Putamen (tissue), 1 donor: ENCODE measurements at places on chromosomes 3 and 15.

DNA sequence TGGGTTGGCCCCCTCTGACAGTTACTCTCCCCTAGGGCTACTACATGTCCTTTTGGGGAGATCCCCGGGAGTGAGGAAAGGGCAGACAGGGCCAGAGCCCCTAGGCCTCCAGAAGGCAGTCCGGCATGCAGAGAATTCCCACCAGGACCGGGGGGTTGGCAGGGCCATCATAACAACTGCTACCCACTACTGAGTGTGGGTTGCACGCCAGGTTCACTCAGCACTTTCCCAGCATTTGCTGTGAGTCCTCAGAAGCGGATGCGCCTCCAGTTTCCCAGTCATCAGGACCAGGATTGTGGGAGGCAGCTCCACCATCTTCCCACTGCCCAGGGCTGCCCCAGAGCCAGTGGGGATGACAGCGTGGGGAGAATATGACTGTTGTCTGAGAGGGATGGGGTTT lies 51.2 kb upstream of the HERC1 start:
- no peak for DNase-seq

DNA sequence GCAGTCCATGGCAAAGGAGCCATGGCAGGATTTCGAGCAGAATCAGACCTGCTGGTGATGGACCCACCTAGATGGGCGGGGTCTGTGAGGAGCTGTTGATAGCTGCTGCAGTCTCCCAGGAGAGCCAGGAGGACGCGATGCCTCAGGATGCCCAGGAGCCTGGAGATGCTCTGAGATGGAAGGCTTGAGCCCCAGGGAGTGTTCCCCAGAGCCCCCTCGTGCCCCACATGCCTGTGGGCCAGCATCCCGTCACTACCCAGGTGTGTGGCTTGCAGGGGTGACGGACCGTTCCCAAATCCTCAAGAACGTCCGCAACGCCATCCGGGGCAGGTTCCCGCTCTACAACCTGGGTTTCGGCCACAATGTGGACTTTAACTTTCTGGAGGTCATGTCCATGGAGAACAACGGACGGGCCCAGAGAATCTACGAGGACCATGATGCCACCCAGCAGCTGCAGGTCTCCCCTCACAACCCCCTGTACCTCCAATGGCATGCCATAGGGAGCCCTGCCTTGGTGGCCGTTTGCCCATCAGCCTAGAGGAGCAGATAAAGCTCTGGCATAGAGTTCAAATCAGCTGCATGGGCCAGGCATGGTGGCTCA lies 6.7 kb downstream of the ITIH1 start:
- DNase-seq, result no peak

DNA sequence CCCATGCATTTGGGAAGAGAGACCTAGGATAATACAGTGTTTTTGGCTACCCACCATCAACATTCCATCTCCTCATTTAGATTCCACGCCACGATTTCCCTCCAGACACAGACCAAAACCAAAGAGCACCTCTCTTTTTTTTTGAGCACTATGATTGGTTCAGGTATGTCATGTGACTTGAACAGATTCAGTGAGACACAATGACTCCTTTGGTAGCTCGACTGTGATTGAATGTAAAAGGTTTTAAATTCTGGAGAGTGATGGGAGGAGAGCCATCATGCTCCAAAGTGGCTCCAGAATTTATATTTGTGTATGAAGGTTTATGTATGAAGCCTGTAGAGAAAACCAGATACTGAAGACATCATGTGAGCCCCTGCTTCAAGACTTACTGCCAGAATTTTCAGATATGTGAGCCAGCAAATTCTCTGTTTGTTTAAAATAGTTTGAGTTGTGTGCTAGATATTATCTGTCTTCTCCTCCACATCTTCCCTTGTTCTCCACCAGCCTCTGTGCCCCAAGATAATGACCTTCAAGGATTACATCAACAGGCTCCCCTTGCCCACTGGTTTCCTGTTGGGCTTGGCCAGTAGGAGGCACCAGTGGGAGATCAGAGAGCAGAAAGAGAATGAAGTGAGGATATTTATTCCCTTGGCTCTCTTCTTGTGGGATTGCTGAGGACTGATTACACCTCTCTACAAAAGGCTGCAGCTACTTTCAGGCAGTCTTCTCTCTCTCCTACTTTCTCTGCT lies 12.5 kb downstream of the MYD88 start:
- no peak for DNase-seq

DNA sequence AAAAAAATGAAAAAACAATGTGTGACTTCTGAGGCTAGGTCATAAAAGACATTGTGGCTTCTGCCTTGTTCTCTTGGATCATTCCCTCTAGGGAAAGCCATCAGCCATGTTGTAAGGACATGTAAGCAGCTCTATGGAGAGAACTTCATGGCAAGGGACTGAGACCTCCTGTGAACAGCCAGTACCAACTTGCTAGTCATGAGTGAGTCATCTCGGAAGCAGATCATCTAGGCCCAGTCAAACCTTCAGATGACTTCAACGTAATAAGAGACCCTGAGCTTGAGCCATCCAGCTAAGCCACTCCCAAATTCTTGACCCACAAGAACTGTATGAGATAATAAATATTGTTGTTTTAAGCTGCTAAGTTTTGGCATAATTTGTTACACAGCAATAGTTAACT lies 4.9 kb downstream of the MON1A start:
- DNase-seq, result no peak

DNA sequence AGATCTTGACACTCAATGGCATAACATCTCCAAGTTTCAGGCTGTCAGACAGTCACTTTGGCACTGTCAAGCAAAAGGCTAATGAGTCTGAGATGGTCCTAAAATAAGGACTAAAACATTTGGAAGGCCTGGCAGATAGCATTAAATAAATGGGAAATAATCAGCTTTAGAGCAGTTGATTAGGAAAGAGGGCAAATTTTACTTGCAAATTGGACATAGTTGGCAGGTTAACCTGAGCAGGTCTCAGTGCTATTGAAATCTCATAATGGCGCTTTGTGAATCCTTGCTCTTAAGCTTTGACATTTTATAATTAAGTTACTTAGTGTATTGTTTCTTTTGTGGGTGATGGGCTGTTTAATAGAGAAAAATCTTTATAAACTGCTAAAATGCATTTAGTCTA lies 1003.1 kb upstream of the GBE1 start:
- no peak for DNase-seq

GRCh38 chr3:100759950-100760349 lies 50.7 kb downstream of the TFG start:
- no peak for DNase-seq

DNA sequence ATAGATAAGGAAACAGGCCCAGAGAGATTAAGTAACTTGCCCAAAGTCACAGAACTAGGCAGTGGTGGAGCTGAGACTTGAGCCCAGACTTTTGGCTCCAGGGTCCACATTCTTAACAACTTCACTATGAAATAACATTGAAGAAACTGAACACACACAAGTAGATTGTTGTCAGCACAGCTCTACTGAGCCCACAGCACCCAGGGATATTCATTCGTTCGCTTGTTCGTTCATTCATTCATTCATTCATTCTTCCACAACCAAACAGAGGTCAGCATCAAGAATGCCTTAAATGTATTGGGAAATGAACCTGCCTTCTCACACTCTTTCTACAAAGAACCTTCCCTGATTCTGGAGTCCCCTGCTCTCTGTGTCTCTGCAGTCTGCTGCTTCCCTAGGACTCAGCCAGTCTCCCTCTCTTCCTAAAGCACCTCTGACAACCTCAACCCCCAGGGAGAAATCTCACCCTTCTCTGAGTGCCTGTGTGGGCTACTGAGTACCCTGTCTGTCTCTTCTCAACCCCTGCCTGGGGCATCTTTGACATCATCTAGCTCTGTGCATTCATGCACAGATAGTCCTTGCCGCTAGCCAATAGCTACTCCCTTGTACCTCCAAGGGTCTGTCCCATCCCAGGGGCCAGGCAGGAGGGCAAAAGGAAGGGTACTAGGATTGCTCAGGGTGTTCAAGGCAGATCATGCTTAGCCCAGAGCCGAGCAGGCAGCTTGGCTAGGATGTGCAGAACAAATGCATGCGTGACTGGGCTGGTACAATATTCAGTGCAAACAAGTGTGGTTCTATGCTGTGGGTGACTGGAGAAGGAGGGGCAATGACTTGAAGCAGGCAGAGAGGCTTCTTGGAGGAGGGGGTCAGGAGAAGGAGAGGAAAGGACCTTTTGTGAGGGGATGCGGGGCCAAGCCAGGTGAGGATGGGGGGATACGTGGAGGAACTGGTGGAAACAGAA lies 3.4 kb downstream of the LINGO1 start:
- DNase-seq, result no peak

- DNase-seq, result no peak
These were observed 456.3 kb upstream of the ARRDC4 start for GRCh38 chr15:97504031-97504792.
